ENCODE measurements at places on chromosomes 1 and 21. TPM values are rescaled to one million over a fixed set of nuclear protein-coding genes. Genes with fewer than 3 reads are reported as not detected.

Gene GUCA2B
- not detected for total RNA-seq

Gene NOS1AP
- 4.9 TPM for total RNA-seq

Gene PTPN22
- 0.82 TPM for total RNA-seq

Gene TMEM200B
- total RNA-seq, result 0.82 TPM

Gene GUCA2A
- total RNA-seq, result not detected

Gene SASS6
- 4.5 TPM for total RNA-seq

Gene IVL
- total RNA-seq, result not detected

Gene OR14K1
- not detected for total RNA-seq

Gene FNDC5
- 15.5 TPM for total RNA-seq

Gene EVA1C
- total RNA-seq, result 2.4 TPM

Gene EXTL2
- 28.9 TPM for total RNA-seq

Gene CD5L
- under 0.01 TPM for total RNA-seq

Gene CEP104
- 21.6 TPM for total RNA-seq

Gene KPNA6
- 21.2 TPM for total RNA-seq

Gene S100A5
- total RNA-seq, result not detected

Gene NTRK1
- total RNA-seq, result 0.41 TPM

Gene LMOD1
- 0.41 TPM for total RNA-seq

Gene FALEC
- 0.41 TPM for total RNA-seq

Gene TBX15
- total RNA-seq, result 0.82 TPM

Gene LCE6A
- total RNA-seq, result not detected

Gene BARHL2
- total RNA-seq, result under 0.01 TPM

Gene FAM110D
- total RNA-seq, result 0.82 TPM

Gene RHD
- 0.41 TPM for total RNA-seq

Gene VCAM1
- total RNA-seq, result 16.3 TPM

Gene TMEM269
- total RNA-seq, result 0.41 TPM

Gene AUNIP
- total RNA-seq, result 0.82 TPM

Gene ELAPOR1
- 15.9 TPM for total RNA-seq

Gene AK2
- total RNA-seq, result 23.2 TPM

Gene FBLIM1
- total RNA-seq, result 14.3 TPM

Gene FAM131C
- 1.2 TPM for total RNA-seq

Gene LBR
- 79.9 TPM for total RNA-seq

Gene PKP1
- under 0.01 TPM for total RNA-seq
